ENCODE measurements at places on chromosomes 7 and 10.

DNA sequence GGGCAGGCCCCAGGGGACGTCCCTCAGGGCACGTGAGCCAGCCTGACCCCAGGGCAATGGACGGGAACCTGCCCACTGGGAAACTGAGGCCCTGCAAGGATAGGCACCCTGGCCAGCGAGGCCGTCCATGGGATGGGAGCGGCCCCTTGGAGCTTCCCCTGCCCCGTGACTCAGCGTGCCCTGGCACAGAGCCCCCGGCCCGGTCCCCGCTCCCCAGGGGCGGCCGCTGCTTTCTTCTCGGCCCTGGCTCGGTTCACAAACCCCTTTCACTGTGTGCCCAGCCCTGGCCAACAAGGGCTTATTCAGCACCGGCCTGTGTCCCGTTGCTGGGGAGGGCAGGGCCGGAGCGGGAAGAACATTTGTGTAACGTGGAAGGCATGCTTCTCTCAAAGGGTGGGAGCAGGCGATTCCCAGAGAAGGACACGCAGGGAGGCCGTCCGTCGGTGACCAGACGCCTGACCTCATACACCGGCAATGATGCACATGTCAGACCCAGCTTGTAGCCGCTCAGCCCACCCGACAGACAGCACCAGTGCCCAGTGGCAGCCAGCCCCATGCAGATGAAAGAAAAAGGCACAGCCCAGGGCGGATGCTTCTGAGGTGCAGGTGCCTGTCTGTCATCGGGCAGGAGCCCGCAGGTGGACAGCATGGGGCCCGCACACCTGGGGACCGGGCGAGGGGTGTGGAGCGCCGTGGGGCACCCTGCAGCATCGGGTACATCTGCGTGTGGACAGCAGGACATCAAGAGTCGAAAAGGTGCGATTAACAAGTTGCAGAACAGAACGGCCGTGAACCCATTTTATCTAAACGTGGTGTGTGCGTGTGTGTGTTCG, 94.5 kb downstream of the PDGFA start:
- DNase-seq, result no peak

GRCh38 chr10:73601486-73601921, 10.4 kb upstream of the USP54 start:
- no peak for DNase-seq

GRCh38 chr10:103282961-103283360, 6.0 kb downstream of the INA start:
- DNase-seq, result no peak

GRCh38 chr7:80533287-80533686, 21.4 kb upstream of the GNAT3 start:
- DNase-seq, result no peak

GRCh38 chr7:46133072-46133471, 212.0 kb upstream of the IGFBP3 start:
- DNase-seq, result no peak

DNA sequence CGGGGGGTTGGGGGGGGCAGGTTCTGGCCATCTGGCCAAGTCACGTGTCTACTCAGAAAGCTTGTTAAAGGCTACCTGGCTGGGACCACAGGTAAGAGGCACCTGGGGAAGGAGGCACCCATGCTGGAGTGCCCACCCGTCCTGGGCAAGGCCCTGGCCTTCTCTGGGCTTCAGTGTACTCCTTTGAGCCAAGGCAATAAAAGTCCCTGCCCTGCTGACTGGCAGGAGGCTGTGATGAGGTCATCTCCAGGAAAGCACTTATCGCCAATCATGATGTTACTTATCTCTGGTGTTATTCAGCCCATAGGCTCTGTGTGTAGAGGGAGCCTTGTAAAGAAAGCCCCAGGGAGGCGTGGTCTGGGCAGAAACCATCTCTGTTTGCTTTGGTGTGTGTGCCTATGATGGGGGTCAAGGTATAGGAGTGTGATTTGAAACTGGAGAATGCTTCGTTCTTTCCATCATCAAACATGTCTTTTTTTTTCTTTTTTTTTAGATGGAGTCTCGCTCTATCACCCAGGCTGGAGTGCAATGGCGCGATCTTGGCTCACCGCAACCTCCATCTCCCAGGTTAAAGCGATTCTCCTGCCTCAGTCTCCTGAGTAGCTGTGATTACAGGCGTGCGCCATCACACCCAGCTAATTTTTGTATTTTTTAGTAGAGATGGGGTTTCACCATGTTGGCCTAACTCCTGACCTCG, 2.5 kb upstream of the CLDN4 start:
- DNase-seq, result peak; percentile 89

- no peak for DNase-seq
Observed at GRCh38 chr7:116218747-116219146, 8.4 kb downstream of the TES start.

DNA sequence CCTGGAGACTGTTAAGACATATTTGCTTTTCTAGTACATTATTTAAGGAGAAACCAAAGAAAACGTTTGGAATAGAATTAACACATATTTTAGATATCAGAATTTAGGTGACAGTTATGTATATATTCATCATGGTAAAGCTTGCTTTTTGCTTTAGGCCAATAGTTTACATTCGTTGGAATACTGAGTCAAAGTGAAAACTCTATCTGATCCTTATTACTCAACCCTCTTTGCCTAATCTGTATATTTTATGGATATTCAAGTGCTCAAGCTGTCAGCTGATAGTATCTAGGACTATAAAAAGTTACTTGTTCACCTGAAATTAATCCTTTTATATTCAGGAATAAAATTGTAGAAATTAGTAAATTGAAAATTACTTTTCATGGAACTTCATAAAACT, 61.1 kb downstream of the VPS50 start:
- no peak for DNase-seq

DNA sequence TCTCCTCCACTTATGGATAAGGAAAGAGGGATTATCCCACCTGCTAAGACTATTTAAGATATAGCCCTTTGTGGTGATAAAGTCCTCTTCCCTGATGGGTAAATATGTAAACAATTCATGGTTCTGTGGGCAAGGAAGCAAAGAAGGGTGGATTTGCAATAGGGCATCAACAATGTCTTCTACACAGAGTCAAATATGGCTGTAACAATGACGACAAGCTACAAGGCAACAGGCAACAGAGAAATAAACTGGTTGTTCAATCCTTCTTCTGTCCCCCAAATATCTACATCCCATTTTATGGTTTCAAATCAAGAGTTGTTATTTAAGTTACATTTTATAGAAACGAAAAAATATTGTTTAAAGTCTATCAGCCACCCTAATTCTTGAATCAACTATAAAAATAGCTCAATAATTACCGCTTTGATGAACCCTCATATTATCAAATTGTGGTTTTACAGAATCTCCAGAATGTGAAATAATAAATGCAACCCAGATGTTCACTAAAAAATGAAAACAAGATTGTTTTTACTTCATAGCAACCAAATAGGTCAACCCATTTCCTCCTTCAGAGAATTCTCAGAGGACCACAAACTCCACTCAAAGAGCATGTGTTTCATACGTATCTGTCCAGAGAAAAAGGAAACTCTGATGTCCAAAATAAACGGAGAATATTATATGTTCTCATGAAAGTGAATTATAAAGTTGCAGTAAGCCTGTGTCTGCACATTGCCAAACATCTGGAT, 13.8 kb downstream of the CYTH3 start:
- DNase-seq, result no peak

GRCh38 chr10:89853781-89854191, 152.4 kb downstream of the KIF20B start:
- DNase-seq, result no peak

GRCh38 chr7:46244757-46245156, 323.7 kb upstream of the IGFBP3 start:
- DNase-seq, result no peak

DNA sequence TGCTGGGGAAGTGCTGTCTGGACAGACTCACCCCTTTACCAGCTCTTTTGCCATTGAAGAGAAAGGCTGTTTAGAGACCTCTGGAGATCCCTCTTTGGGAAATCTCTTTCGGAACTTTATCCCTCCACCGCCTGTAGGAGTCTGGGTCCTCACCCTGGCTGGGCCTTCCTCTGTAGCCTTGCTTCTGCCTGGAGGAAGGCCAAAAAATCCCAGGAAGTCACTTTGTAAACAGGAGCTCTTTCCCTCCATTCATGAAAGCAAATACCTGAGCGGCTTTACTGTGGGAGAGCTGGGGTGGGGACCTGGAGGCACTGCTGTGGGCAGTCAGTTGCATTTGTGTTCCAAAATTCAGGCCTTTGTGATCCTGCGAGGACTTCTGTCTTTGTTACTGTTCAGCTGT, 126.2 kb downstream of the KLF6 start:
- no peak for DNase-seq

- no peak for DNase-seq
Observed at GRCh38 chr7:133065301-133065700, 16.6 kb downstream of the CHCHD3 start.

DNA sequence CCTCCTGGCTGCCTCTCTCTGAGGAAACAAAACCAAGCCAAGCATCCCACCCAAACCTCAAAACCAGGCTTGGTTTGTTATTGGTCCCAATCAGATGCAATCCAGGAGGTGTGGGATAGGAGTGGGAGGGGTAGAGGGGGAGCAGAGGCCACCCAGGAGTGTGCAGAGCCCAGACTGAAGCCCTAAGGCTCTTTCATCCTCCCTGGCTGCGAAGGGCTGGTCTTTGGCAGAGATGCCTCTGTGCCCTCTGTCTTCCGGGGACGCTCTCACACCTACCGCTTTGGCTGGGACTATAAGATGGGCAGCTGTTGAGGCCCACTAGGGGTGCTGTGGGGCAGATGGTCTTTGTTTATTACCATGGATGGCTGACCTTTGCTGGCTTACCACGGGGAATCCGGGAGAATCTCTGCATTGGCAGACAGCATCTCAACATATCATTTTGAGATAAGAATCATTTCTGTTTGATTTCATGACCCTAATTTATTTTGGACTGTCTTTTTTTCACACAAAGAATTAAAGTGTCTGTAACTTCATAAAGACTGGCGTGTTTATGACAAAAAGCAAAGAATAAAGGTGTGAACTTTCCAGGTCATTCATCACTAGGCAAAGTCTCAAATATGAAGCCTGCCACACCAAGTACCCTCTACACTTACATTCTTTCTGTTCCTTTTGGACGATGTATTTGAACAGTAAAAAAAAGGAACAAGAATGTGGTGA, 6.5 kb upstream of the DENND2A start:
- no peak for DNase-seq

DNA sequence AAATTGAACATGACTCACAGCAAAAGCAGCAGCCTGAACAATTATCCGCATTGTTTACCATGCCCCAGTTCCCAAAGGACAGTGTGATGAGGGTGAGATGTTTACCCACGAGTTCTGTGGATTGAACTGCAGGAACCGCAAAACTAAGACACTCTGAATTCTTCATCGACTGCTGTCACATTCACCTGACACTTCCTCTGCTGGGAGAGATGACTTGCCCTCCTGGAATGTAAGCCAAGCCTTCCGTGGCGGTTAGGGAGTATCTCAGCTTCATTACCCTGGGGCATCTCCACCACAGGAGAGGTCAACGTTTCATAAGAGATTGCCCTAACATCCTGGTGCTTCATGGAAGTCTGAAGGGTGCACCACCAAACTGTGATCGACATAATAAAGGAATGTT, 374.6 kb upstream of the ADARB2 start:
- no peak for DNase-seq

- DNase-seq, result no peak
Observed at GRCh38 chr10:116909307-116909706, 60.0 kb downstream of the ENO4 start.

DNA sequence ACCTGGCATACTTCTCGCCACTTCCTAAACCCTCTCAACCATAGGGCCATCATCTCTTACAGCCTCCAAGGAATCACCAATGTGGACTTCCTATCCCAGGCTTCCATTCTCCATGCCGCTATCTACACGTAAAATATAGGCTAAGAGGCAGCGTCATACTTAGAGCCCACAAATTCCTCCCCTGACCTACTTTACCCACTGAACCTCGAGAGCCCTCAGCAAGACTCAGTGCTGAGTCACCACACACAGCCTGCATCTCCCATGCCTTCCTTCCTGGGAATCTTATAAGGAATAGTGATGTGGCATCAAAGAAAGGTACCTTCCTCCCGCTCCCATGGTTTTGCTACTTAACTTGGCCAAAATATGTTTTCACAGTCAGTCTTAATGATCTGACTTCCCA, 435.6 kb upstream of the NFE2L3 start:
- DNase-seq, result no peak

GRCh38 chr7:74093671-74094223, 10.1 kb downstream of the LIMK1 start:
- DNase-seq, result no peak

DNA sequence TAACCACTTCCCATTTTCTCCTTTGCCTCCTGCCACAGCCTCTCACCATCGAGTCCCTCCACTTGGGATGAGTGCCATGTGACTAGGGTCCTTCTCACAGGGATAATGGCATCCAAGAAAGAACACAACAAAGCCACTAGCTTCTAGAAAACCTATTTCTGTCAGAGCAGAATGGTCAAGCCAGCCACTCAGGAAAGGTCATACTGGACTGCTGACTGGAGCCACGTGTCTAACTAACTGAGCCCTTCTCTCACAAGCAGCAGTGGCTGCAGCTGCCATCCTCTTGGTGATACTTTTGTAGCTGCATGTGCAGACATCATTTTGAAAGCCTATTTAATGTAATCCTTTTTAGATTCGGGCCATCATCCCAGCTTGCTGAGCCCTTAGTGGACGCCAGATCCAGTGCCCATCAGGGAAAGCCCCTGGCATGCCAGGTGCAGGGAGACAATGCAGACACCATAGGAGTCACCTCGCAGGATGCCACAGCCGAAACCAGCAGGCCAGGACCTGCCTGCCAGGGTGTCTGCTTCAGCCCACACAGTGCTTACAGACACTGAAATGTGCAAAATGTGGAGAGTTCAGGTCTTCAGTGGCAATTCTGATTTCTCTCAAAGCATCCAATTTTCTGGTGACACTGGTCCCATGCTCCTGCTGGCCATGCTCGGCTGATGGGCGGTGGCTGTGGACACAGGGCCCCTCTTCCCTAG, 98.3 kb upstream of the DDC start:
- no peak for DNase-seq

Measured in NCI-H1436 treated with DMSO at 0.1 percent for 48 hours (cell line).